ENCODE measurements at places on chromosomes 2 and 18.

- DNase-seq = no peak
Measured at GRCh38 chr2:39492095-39492590, 55.1 kb upstream of the MAP4K3 start.

- DNase-seq = no peak
Measured at GRCh38 chr2:237720957-237721356, 77.6 kb upstream of the RBM44 start.

- DNase-seq = no peak
Measured at GRCh38 chr2:88698027-88698413, 6.5 kb downstream of the RPIA start.

DNA sequence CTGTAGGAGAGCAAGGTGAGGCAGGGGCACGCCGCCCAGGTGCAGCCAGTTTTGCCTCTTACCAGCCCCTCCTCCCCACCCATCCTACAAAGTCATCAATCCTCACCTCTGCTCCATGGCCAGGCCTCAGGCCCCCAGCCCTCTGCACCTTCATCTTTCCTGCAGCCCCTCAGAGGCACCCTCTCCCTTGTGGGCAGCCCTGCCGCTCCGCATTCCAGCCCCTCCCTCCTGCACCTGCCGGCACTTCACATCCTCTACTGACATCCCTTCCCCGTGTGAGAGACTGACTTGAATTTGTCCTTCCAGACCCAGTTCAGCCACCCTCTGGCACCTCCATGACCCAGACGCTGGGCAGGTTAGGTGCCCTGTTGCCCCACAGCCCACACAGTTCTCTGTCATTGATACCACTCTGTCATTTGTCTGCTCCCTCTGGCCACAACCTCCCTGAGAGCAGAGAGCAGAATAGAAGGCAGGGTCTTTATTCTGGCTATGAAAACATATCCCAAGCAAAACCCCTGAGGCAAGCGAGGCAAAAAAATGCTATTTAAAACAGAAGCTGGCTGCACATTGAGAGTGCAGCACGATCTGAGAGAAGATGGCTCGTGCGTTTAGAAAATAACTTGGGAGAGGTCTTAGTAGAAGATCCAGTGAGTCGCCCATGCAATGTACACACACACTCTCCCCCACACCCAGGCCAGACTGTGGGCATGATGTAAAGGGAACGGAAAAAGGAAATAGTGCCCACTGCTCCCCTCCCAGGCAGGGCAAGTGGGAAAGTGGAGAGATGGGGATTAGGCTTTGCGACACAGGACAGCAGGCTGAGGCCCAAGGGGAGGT, 25.9 kb downstream of the SDC1 start:
- DNase-seq = no peak

DNA sequence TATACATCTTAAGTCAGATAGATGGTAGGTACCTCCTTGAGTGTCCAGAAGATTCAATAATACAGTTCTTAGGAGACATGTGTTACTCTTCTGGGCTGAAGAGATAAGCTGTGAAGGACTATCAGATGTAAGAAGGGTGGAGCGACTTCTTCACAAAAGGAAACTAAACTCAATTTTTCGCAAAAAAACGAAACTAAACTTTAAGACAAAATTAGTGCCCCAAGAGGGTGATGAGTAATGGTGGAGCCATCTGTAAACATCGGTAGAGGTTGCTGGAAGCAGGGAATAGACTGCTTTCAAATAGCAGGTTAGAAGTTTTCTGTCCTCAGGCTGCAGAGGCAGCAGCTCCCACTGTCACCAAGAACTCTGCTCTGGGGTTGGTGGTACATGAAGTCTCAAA, 111.6 kb upstream of the TACR1 start:
- no peak for DNase-seq

- no peak for DNase-seq
Measured at GRCh38 chr2:233089851-233090250, 29.7 kb downstream of the INPP5D start.

DNA sequence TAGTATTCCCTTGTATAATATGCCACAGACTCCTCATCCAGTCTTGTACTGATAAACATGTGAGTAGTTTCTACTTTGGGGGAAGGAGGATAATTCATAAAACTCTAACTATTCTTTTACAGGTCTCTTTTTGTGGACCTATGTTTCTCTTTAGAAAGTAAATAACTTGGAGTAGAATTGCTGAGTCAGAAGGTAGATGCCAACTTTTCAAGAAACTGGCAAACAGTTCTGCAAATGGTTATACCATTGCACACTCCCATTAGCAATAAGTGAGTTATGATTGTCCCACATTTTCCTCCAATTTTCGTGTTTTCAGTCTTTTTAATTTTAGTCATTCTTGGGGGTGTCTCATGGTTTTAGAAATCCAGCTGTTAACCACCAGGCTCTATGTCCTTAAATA, 477.2 kb upstream of the LRRTM4 start:
- no peak for DNase-seq

DNA sequence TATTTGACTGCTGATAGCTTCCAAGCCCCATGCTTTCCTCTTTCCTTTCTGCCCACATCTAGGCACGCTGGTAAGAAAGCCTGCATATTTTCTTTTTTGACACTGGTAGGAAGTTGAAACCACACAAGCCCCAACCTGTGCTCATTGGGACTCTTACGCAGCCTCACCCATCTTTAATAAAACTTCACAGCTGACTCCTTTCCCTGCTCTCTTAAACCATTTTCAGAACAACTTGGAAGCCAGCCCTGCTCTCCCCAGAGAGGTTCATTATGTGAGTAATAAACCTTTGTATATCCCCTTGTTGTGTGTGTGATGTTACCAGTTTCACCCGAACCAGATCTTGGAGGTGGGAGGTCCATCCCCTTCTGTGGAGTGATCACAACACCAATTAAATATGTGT, 268.4 kb downstream of the GPD2 start:
- no peak for DNase-seq

- no peak for DNase-seq
Measured at GRCh38 chr2:37812414-37812813, 112.7 kb upstream of the RMDN2 start.

GRCh38 chr2:229451852-229452251, 180.8 kb upstream of the PID1 start:
- no peak for DNase-seq

GRCh38 chr2:19176172-19176852, 182.1 kb downstream of the OSR1 start:
- no peak for DNase-seq

- no peak for DNase-seq
Measured at GRCh38 chr2:151361674-151362370, 4.4 kb downstream of the TNFAIP6 start.

- no peak for DNase-seq
Measured at GRCh38 chr2:9380702-9381628, 42.4 kb downstream of the ITGB1BP1 start.

GRCh38 chr18:28635530-28635929, 458.6 kb upstream of the CDH2 start:
- DNase-seq = no peak

DNA sequence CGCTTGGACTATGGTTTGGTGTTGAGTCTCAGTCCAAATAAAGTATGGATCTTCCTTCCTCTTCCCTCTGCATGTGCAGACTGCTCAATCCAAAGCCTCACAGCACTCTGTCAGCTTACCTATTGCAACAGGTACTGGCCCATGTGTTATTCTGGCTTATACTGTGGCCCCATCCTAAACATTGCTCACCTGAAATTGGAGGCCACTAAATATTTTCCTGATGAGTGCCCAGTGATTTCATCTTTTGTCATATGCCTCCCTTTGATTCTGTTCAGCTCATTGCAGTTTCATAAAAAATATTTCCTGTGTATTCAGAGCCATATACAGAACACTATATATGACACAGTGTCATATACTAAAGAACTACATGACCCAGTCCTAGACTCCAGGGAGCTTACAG, 86.3 kb upstream of the FAM136A start:
- no peak for DNase-seq

GRCh38 chr18:80175451-80176204, 66.6 kb downstream of the ADNP2 start:
- no peak for DNase-seq

- no peak for DNase-seq
Measured at GRCh38 chr2:75765798-75766197, 55.1 kb upstream of the GCFC2 start.

GRCh38 chr2:100206731-100207255, 64.4 kb upstream of the AFF3 start:
- DNase-seq = no peak

- no peak for DNase-seq
Measured at GRCh38 chr18:332007-332406, 64.2 kb upstream of the THOC1 start.

DNA sequence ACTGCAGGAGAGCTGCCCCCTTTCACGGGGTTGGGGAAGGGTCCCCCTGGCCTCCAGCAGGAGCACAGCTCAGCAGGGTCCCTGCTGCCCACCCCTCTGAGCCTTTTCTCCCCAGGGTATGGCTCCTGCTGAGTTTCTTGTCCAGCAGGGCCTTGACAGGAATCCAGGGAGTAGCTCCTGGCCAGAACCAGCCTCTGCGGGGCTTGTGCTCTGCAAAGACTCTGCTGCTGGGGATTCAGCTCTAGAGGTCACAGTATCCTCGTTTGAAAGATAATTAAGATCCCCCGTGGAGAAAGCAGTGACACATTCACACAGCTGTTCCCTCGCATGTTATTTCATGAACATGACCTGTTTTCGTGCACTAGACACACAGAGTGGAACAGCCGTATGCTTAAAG, 21.2 kb downstream of the FOSL2 start:
- no peak for DNase-seq

DNA sequence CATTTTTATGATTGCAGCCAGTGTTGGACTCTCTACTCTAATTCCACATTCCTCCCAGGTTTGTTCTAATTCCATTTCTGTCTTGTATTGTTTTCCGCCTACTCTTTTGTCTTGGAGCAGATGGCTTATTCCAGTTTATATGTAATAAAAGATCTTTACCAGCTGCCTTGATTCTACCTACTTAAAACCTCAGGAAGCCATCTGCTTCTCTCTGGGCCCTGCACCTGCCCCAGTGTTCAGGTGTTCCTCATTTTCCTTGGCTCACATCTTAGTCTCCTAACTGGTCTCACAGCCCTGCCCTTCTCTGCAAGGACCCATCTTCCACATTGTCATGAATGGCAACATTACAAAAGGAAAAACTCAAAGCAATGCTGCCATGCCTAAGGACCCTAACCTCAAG, 21.0 kb upstream of the IL37 start:
- DNase-seq = no peak

DNA sequence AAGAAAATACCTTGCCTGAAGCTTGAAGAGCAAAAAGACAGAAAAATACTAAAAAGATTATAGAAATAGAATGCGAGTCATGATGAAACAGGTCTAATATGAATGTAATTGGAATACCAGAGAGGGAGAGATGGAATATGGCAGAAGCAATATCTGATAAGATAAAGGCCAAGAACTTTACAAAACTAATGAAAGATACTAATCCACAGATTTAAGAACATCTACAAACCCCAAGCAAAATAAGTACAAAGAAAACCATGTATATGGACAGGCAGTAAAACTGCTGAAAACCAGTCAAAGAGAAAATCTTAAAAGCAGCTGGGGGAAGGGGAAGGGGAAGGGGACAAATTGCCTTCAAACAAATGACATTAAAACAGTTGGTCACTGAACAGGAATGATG, 67.0 kb downstream of the PIGN start:
- no peak for DNase-seq
